Activated CD4-positive, alpha-beta T cell treated with anti-CD3 and anti-CD28 coated beads, Interleukin-2, amount 50 U/mL, for 4 hours (primary cell): ENCODE measurements at places on chromosomes 1 and 21.

DNA sequence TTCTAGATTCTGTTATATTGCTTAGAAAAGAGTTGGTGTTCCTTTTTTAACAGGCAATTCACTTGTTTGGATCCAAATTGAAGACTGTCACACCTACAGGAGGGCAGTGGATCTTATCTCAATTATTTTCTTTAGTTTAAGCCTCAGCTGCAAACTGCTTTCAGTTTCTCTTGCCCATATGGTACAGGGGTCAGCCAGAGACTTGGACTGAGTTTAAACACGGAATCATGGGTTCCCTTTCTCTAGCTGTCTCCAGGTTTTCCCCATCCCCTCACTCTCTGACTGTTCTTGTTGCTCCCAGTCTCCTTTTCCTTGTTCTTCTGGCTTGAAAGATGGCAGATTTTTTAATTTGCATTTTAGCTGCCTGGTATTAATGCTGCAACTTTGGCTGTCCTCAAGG is 18.4 kb downstream of the DTL start:
- no peak for DNase-seq

DNA sequence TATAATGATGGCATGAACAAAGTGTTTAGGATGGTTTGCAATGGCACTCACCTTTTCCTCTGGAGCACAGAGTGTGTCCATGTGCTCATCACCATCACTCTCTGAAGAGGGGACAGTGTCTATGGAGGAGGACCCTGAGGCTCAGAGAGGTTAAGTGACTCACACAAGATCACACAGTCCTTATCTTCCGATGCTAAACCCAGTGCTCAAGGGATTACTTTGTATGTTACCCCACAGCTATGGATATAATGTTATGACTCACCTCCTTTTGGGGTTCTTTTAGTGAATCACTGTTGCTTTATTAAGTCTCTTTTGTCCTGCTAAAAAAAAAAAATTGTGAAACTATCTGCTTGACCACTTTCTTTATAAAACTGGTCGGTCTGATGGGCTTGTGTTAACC is 67.6 kb downstream of the TENT5C start:
- DNase-seq: no peak

DNA sequence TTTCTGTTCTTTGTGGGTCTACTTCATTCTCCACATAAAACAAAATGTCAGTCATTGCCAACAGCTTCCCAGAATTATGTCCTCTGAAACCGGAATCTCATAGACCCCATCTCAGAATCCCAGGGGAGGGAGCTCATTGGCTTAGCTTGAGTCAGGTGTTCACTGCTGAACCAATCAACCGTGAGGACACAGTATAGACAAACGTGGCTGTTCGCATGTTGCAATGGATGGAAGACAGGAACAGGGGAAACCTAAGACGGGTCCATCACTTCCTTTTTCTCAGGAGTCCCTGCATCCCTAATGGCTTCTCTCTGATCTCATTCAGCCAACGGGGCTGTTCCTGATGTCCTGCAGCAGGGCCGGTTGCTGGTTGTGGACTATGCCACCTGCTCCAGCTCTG is 9.1 kb downstream of the CELA2A start:
- DNase-seq: no peak

DNA sequence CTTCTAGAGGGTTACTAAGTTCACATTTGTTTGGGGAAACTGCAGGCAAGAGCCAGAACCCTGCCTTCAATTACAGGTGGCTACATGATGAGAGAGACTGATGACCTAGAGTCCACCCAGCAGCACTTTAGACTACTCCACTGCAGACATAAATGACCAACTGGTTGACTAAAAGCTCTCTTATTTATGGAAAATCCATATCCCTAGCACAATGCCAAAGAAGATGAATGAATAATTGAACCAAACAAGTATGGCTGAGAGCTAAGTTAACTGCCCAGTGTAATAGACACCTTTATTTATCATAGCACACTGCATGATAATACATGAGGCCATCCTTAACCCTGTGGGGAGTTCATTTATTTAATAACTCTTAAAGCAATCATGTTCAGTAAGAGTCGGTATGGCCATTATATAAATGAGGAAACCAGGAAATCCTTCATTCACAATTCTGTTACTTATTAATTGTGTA is 60.4 kb downstream of the IL12RB2 start:
- DNase-seq: no peak

- DNase-seq: no peak
Observed at GRCh38 chr1:182662121-182662890, 22.1 kb downstream of the RGS8 start.

DNA sequence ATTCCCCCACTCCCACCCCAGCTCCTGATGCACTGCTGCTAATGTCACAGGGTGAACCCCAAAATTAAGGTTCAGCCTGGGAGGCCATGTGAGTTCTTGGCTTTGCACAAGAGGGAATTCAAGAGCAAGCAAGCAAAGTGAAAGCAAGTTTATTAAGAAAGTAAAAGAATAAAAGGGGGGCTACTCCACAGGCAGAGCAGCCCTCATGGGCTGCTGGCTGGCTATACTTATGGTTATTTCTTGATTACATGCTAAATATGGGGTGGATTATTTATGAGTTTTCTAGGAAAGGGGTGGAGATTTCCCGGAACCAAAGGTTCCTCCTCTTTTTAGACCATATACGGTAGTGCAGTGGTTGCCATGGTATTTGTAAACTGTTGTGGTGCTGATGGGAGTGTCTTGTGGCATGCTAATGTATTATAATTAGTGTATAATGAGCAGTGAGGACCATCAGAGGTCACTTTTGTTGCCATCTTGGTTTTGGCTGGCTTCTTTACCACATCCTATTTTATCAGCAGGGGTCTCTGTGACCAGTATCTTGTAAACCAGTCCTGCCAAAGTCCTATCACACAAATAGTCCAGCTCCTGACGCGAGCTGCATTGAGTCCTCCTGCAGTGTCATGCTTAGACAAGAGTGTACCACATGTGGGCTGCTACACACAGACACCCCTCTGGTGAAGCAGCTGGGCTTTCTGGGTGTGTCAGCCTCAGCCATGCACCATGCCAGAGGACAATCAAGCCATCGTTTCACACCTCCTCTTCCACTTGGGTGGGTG is 46.4 kb upstream of the CSF1 start:
- no peak for DNase-seq

GRCh38 chr1:230501242-230501641 is 75.1 kb upstream of the PGBD5 start:
- no peak for DNase-seq

- no peak for DNase-seq
Observed at GRCh38 chr1:46183079-46183847, 7.0 kb upstream of the P3R3URF start.
